GM18507 (cell line): ENCODE measurements at places on chromosomes 7 and 10.

DNA sequence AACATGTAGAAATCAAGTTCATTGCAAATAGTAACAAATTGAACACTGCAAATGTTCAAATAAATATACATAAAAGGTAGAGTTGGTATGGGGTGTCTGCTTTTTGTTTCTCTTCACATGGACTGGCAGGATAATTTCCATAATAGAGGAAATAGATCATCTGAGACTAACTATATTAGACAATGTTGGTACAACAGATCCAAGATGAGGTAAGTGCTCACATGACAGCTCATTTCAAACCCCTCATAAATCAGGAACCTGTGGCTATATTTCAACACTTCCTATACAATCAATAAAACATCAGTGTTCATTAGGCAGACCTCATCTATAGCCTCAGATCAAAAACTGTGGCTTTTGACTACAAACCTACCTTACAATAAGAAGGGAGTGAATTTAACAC, 469.1 kb downstream of the GRM8 start:
- no peak for DNase-seq

GRCh38 chr7:27185854-27186667, 1.0 kb upstream of the HOXA11 start:
- no peak for DNase-seq

GRCh38 chr10:21726601-21727225, 192.7 kb downstream of the MLLT10 start:
- DNase-seq = no peak

DNA sequence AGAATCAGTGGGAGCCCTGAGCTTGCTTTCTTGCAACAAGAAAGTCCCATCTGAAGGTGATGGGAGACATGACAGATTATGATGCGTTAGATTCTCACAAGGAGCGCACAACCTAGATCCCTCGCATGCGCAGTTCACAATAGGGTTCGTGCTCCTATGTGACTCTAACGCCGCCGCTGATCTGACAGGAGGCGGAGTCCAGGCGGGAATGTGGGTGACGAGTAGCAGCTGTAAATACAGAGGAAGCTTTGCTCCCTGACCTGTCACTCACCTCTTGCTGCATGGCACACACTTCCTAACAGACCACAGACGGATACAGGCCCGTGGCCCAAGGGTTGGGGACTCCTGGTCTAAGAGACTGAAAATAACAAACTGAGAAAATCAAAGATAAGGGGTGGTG, 1163.4 kb upstream of the AUTS2 start:
- no peak for DNase-seq

DNA sequence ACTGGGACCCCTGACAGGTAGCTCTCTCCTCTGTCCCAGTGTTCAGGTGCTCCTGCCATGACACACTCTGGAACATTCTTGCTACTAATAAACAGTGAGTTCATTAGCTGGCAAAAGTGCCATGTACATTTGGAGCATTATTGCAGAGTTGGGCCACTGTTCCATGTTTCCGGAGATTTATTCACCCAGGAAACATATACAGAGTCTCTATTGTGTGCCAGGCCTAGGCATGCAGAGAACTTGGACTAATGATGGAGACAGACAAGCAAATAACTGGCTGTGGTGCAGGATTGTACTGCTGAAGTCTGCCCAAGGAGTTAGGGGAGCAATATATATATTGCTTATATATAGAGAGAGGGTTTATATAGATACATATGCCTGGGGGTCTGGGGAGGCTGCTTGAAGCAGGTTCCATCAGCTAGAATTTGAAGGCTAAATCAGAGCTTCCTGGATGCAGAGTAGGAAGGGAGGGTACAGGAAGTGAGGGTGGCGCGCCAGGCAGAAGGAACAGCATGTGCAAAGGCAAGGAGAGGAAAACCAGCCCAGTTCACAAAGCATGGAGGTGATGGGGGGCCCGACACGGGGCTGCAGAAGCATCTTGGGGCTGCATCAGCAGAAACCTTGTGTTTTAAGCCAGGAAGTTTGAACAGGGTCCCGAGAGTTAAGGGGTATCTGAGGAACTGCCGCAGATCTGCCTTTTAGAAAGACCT, 22.7 kb upstream of the EEPD1 start:
- DNase-seq = no peak

- no peak for DNase-seq
Observed at GRCh38 chr10:118307859-118308258, 34.3 kb downstream of the FAM204A start.
